ENCODE measurements at places on chromosomes 13 and 19. TPM values are rescaled to one million over a fixed set of nuclear protein-coding genes. Genes with fewer than 3 reads are reported as not detected.

- no peak for DNase-seq
Measured at GRCh38 chr19:42038666-42039065, 31.3 kb downstream of the GRIK5 start.

The CGB8 gene
- polyA plus RNA-seq = not detected

- peak; percentile 58 for DNase-seq
Measured at GRCh38 chr19:3520166-3521103, 14.3 kb downstream of the FZR1 start.

The CLPTM1 gene
- polyA plus RNA-seq = 60.1 TPM

- DNase-seq = peak; percentile 87
Measured at GRCh38 chr19:17327654-17328516, 6.8 kb downstream of the ANO8 start.

GRCh38 chr13:29858231-29858630 lies 7.8 kb upstream of the UBL3 start:
- no peak for DNase-seq

The ZNF441 gene
- 2.9 TPM for polyA plus RNA-seq

The KIR2DL4 gene
- 0.18 TPM for polyA plus RNA-seq

The SHISA2 gene
- polyA plus RNA-seq = 0.46 TPM

The ZNF583 gene
- 1.3 TPM for polyA plus RNA-seq

- DNase-seq = no peak
Measured at GRCh38 chr19:52224211-52224610, 34.4 kb downstream of the PPP2R1A start.

GRCh38 chr13:77494226-77494625 lies 41.3 kb upstream of the SCEL start:
- DNase-seq = no peak

GRCh38 chr19:38412961-38413360 lies 10.1 kb downstream of the FAM98C start:
- DNase-seq = no peak

GRCh38 chr13:31322026-31322425 lies 122.3 kb downstream of the B3GLCT start:
- DNase-seq = no peak

DNA sequence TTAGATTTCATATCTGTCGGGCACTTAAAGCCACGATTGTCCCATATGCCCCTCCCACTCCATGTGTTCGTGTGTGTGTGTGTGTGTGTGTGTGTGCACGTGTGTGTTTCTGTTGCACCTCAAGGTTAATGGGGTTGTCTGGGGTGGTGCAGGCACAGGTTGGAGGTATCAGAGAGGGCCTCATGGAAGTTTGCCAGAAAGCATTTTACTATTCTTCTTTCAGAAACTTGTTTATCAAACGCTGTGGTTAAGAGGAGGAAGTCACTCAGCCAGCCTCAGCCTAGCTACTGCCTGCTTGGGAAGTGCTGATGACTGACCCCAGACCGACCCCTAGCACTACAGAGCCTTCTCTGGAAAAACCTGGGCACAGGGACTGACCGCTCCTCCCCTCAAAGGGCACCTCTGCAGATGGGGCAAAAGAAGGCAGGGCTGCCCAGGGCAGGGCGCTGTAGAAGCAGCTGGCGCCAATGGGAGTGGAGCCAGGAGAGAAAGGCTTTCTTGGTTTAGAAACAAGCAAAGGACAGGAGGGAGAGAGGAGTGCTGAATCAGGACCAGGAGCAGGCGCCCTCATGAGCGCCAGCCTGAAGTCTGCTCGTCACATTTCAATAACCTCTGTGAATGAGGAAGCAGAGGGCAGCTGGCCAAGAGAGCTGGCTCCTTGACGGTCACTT lies 3.9 kb downstream of the SIAH3 start:
- peak; percentile 26 for DNase-seq

The PLPPR3 gene
- polyA plus RNA-seq = not detected

GRCh38 chr13:25213715-25214114 lies 41.6 kb upstream of the AMER2 start:
- DNase-seq = no peak

DNA sequence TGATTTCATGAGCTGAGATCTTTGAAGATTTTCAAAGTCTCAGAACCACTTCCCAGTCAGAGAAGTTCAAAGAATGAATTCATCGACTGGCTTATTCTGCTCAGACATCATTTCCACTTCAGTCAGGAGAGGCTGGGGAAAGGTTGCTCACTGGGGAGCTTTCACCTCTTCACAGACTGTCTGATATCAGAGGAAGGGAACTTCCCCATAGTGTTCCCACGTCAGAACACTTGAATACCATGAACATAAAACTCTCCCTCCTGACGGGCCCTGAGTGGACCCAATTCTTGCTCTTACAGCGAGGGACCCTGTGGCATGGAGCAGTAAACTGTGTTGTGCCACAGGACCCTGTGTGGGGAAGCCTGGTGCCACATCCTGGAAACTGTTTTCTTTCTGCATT lies 492.6 kb downstream of the COG6 start:
- no peak for DNase-seq

GRCh38 chr19:40081411-40081810 lies 9.3 kb downstream of the ZNF780A start:
- DNase-seq = no peak

- DNase-seq = no peak
Measured at GRCh38 chr13:76764916-76765315, 121.3 kb downstream of the KCTD12 start.

The CCDC8 gene
- polyA plus RNA-seq = 4.4 TPM

The FBXL12 gene
- 17.4 TPM for polyA plus RNA-seq

The TIMM50 gene
- polyA plus RNA-seq = 51.2 TPM
